Activated CD4-positive, CD25-positive, alpha-beta regulatory T cell treated with anti-CD3 and anti-CD28 coated beads, Interleukin-2, amount 50 U/mL, for 24 hours (primary cell): ENCODE measurements at places on chromosomes 1 and 21.

- ATAC-seq, result no peak
Observed at GRCh38 chr1:244192325-244192724, 141.2 kb downstream of the ZBTB18 start.

GRCh38 chr21:36513430-36513829 is 33.5 kb upstream of the CLDN14 start:
- no peak for ATAC-seq

DNA sequence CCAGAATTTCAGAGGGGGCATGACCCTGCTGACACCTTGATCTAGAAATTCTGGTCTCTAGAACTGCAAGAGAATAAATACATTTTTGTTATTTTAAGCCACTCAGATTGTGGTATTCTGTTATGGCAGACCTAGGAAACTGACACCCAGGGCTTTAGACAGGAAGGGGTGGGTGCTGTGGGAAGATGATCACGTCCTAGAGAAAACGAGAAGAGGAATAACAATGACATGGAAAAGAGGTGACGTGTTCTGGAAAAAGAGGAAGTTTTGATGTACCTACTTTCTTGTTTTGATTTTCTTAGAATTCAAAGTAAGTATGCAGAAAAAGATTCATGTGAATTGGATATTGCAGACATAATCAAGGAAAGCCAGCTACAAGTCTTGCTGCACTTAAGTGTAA is 232.9 kb upstream of the RUNX1 start:
- ATAC-seq, result no peak

DNA sequence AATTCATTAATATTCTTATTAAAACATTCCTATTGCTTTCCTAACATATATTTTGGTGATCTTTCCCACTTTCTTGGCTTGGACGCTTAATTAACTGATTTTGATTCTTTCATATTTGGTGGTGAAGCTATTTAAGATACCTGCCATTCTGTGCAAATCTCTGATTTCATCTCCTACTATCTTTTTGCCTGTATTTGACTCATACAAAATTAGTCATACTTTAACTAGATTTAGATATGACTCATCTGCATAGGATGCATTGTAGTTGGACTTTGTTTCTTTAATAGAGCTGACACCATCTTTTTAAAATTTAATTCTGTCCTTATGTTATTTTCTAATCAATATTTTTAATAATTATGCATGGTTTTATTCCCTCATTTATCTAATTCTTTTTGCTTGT is 93.8 kb upstream of the PLPPR4 start:
- ATAC-seq, result peak; percentile 67

DNA sequence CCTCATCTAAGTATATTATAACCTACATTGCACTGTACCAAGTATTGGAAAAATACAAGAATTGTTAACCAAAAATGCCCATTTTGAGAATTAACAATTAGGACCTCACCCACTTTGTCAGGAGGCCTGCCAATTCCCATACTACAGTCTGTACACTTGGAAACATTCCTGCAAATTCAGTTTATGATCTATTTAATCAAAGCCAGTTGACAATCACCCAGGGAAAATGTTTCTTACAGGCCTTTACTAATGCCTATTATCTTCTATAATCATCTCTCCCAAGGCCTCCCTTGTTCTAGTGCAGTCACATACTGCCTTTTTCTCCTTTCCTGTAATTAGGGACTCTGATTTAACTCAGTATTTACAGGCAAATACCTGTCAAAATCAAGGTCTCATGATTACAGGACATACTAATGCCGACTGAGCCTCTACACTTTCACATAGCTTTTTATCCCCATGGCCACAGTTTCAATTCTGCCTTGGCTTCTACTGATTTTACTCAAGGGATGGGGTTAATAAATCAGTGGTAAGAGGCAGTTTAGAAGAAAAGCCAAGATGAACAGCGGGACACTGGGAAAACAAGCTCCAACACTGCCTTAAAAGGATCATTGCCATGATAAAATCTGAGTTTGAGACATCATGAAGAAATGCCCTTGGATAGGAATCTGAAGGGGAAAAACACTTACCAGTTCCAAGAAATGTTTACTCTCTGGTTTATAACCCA is 338.7 kb downstream of the VAV3 start:
- ATAC-seq, result no peak

DNA sequence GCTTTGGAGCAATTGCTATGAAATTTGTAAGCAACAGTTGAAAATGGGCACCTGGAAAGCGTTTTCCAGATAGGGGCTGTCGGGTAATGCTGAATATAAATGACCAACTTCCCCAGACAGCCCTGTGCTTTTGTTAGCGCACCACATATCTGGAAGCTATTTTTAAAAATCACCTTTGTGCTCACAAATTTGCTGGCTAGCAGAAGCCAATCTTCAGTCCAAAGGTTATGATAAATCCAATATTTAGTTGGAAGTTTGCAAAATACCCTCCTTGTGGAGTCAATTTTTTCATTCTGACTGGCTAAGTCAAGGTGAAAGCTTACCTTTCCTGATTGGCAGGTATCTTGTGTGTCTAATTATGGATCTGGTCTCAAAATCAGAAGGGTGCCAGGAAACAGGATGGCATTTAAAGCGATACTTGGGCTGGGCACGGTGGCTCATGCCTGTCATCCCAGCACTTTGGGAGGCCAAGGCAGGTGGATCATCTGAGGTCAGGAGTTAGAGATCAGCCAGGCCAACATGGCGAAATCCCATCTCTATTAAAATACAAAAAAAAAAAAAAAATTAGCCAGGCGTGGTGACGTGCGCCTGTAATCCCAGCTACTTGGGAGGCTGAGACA is 124.1 kb upstream of the AJAP1 start:
- ATAC-seq, result no peak

- ATAC-seq, result no peak
Observed at GRCh38 chr21:43850728-43851295, 14.2 kb upstream of the AGPAT3 start.
